ENCODE measurements at places on chromosomes 16 and 17.
A peak's percentile ranks its signal among the peaks of the same experiment; 100 is the strongest.

DNA sequence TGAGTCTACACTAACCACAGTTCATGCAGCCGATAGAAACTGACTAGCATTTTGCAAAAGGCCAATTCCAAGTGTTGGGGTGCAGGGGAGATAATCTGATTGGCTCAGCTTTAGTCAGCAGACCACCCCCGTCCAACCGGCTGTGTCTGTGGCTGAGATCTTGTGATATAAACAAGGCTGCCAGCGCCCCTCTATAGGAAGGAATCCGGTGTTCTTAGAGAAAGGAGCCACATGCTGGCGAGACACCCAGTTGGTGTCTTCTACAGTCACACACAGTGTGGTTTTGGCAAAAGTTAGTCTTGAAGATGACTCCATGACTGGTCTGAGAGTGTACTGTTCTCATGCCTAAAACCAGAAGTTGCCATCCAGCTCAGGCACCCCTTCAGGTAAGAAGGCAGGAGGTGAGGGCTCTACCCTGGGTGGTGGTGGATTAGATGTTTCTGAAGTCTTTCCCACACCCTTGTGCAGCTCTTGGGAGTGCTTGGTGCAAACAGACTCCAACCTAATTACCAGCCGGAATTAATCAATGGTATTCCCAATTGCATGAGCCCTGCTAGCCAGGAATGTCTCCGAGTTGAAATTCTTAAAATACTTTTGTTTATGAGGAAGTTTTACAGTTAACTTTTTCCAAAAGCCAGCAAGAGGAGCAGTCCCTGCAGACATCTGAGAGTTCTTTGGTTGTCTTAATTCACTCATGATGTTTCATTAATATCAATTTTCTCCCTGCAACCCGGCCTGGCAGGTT is 172.3 kb upstream of the IRX6 start:
- DNase-seq, result no peak

GRCh38 chr17:13940858-13941665 is 128.2 kb upstream of the COX10 start:
- DNase-seq, result peak; percentile 26

GRCh38 chr17:74842146-74842598 is 17.5 kb downstream of the GRIN2C start:
- no peak for DNase-seq

DNA sequence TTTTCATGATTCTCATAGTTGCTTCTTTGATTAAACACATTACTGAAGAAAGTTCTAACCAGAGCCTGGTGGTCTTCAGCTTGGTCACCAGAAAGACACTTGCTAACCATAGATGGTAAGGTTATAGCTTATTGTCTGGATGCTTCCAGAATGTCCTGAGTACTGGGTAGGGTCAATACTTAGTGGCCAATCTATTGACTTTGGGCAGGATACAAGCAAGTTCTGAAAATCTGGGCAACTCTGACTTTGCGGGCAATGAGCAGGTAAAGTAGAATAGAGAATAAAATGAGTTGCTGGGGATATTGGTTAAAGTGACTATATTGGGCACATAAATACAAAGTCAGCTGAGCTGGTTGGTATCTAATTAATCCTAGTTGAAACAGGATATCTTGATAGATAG is 63.0 kb downstream of the ABCA8 start:
- no peak for DNase-seq

DNA sequence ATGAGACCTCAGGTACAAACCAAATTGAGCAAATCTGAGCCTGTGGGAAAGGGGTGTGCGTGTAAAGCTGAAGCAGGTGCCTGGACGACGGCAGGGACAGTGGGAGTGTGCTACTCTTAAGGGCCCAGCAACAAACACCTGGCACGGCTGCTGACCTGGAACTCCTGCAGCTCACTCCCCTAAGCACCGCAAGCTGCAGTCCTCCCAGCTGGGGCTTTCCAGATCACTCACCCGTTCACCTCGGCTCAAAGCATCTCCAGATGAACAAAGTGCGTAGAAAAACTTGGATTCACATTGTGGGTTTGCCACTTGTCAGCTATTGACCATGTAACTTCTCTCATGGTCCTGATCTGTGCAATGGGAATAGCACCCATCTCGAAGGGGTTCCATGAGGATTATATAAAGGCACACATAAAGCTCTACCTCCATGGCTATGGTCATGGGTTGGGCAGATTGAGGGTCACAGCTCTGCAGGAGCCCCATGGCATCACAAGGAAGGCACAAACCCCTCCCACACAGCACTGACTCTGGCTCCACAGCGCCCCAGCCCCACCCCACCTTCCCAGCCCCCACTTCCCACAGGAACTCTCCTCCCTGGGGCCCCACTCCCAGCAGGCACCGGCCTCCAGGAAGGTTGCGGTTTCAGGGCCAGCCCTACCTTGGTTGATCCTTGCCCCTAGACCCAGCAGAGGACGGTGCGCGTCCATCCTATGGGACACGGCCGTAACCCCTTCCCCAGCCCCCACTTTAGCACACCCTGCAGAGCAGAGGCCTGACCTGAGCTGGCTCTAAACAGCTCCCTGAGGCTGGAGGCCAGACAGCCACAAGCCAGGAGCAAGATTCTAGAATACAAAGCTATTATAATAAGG is 21.9 kb downstream of the ST3GAL2 start:
- peak; percentile 67 for DNase-seq

DNA sequence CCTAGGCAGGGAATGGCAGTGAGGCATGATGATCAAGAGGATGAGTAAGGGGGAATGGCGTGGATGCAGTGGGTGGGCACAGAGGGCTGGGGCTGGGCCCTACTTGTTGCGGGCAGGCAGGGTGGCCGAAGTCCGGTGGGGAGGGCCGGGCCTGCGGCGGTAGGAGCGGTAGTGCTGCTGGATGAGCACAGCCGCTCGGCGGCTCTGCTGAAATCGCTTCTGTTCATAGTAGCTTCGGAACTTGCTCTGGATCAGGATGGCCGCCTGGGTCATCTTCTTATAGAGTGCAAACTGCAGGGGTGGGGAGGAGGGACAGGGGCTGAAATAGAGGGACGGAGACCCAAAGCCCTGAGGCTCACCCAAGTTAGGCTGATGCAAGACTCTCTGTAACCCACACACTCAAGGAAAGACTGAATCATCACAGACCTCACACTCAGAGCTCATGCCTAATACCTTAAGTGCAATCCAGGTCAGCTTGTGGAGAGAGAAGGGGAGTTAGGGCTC is 1.5 kb upstream of the SPAG7 start:
- peak; percentile 88 for DNase-seq

GRCh38 chr16:4025428-4025827 is 90.8 kb downstream of the ADCY9 start:
- no peak for DNase-seq

GRCh38 chr17:50778471-50778870 is 11.2 kb upstream of the ANKRD40CL start:
- no peak for DNase-seq

DNA sequence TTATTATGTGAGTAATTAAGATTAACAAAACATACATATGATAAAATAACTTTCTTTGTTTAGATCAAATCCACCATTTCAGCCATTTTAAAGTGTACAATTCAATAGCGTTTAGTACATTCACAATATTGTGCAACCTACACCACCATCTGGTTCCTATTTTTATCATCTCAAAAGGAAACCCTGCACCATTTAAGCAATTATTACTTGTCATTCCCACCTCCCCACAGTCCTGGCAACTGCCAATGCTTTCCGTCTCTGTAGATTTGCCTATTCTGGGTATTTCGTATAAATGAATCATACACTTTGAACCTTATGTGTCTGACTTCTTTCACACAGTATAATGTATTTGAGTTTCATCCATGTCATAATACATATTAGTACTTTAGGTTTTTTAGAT is 162.5 kb upstream of the CNTNAP4 start:
- no peak for DNase-seq

DNA sequence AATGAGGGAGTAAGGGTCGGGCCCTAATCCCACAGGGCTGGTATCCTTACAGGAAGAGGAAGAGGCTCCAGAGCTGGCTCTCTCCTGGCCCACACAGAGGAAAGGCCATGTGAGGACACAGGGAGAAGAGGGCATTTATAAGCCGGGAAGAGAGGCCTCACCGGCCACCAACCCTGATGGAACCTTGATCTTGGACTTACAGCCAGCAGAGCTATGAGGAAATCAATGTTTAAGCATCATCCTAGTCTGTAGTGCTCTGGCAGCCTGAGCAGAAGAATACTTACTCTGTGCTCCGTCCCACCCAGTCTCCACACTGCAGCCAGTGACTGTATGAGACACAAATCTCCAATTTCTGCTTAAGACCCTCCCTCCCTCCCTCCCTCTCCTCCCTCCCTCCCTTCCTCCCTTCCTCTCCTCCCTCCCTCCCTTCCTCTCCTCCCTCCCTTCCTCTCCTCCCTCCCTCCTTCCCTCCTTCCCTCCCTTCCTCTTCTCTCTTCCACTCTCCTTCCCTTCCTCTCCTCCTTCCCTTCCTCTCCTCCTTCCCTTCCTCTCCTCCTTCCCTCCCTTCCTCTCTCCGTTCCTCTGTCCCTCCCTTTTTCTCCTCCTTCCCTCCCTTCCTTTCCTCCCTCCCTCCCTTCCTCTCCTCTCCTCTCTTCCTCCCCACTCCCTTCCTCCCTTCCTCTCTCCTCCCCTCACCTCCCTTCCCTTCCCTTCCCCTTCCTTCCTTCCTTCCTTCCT is 8.9 kb upstream of the TMEM220 start:
- no peak for DNase-seq

DNA sequence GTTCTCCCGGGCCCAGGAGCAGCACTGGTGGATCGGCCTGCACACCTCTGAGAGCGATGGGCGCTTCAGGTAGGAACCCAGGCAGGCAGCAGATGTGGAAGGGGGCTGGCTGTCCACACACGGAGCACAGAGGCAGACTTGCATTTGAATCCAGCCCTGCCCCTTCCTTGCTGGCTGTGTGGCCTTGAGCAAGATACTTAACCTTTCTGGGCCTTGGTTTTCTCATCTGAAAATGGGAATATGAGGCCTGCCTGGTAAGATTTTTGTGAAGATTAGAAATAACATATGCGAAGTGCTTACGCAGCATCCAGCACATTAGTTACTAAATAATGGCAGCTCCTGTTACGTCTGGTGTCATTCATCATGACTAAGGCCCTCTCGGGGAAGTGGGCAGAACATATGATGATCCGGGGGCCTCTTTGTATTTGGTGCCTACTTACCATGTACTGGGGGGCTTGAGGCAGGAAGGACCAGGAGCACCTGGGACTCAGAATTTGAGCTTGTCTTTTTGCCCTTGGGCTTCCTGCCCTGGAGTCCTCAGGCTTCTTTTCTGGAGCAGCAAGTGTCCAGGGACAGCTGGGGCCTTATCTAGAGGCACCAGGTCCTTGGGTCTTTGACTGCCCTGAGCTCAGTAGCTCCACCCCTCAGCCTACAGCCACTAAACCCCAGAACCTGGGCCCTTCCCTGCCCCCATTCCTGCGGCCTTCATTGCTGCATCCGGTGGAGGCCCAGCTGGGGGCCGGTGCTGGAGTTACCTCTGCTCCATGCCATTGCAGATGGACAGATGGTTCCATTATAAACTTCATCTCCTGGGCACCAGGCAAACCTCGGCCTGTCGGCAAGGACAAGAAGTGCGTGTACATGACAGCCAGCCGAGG is 53.8 kb downstream of the MRC2 start:
- DNase-seq, result no peak

GRCh38 chr17:73553311-73553710 is 90.9 kb downstream of the SDK2 start:
- DNase-seq, result peak; percentile 66

- DNase-seq, result no peak
Measured at GRCh38 chr16:64773184-64773583, 348.7 kb downstream of the CDH11 start.

DNA sequence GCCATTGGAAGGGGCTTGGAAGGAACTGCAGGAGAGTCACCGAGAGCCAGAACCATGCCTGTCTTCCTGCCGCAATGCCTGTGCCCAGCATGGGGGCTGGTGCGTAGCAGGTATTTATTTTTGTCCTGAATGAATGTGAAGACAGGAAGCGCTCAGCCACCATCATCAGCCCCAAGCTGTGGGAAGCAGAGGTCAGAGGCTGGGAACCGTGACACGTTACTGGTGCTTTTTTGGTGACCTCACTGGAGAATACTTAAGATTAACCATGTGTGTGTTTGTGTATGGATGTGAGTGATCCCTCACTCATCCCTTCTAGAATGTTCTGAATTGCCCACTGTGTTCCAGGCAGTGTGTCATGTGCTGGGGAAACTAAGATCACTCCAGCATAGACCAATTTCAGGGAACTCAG is 343.8 kb downstream of the SNX29 start:
- peak; percentile 98 for DNase-seq

- DNase-seq, result no peak
Measured at GRCh38 chr16:83248735-83249463, 558.9 kb upstream of the HSBP1 start.
